ENCODE measurements at places on chromosomes 11 and 22.
A peak's percentile ranks its signal among the peaks of the same experiment; 100 is the strongest.

DNA sequence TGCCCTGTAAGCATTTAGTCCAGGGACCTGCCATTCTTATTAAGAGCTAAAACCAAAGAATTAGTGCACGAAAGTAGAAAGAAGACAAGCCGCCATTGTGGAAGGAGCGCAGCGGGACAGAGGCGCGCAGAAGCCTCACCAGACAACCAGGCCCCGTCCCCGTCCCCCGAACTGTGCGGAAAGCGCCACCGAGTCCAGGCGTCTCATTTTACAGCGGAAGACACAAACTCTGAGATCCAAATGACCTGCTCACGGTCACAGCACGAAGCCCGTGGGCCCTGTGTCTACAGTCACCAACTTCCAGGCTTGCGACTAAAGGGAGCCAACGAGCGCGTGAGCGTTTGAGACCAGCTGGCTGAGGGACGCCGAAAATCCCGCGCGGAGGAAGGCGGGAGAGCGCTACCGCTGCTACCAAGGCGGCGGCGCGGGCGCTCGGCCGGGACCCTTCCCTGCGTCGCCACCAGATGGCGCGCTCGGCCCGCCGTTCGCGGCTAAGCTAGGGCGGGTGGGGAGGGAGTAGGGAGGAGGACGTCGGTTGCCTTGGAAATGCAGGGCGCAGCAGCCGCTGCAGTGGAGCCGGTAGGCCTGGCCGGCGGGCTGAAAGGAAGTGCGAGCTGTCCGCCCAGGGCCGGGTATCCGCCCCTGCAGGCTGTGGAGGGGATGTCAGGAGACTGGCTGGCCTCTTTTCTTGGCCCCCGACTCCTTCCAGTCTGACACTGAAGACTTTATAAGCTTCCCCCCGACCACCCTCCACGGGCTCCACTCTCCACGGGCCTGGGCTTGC, 434 bp upstream of the CCDC83 start:
- DNase-seq = peak; percentile 95

DNA sequence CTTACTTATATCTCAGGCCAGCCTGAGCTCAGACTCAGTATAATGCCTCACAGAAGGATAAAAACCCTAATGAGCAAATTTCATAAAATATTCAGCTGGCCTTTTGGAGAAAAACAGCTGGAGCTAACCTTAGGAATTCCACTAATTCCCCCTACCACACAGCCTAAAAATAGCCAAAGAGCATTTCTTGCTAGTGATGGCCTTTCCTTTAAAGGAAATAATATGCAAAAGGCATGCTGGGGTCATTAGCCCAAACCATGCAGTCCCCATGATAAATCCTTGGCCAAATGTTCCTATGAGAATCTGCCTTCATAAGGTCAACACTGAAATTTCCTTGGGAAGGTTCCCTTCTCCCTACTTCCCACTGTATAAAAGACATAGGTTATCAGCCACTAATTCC, 38.2 kb downstream of the SYTL2 start:
- no peak for DNase-seq

- DNase-seq = no peak
Measured at GRCh38 chr22:36644333-36644757, 59.2 kb downstream of the CACNG2 start.

DNA sequence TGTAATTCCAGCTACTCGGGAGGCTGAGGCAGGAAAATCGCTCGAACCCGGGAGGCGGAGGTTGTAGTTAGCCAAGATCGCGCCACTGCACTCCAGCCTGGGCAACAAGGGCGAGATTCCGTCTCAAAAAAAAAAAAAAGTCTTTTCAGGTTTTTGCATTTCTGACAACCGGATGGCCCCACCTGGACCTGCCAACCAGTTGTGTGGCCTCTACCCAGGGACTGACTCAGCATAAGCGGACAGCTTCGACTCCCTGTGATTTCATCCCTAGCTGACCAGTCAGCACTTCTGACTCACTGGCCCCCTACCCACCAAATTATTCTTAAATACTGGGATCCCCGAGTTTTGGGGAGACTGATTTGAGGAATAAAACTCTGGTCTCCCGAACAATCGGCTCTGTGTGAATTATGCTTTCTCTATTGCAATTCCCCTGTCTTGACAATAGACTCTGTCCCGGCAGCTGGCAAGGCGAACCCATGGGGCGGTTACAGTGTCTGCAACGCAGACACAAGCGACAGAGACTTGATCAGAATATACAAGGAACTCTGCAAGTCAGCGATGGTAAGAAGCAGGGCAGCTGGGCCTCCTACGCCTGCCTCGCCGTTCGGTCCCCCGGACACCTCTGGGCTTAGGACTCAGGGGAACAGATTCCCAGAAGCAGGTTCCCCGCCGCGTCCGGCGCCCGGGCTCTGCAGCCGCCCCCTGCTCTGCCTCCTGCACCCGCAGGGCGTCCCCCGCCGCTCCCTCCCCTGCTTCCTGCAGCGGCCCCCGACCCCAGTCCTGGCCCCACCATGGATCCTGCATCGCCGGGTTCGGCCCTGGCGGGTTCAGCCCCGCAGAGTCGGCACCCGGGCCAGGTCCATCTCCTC, 741 bp upstream of the TALDO1 start:
- no peak for DNase-seq

DNA sequence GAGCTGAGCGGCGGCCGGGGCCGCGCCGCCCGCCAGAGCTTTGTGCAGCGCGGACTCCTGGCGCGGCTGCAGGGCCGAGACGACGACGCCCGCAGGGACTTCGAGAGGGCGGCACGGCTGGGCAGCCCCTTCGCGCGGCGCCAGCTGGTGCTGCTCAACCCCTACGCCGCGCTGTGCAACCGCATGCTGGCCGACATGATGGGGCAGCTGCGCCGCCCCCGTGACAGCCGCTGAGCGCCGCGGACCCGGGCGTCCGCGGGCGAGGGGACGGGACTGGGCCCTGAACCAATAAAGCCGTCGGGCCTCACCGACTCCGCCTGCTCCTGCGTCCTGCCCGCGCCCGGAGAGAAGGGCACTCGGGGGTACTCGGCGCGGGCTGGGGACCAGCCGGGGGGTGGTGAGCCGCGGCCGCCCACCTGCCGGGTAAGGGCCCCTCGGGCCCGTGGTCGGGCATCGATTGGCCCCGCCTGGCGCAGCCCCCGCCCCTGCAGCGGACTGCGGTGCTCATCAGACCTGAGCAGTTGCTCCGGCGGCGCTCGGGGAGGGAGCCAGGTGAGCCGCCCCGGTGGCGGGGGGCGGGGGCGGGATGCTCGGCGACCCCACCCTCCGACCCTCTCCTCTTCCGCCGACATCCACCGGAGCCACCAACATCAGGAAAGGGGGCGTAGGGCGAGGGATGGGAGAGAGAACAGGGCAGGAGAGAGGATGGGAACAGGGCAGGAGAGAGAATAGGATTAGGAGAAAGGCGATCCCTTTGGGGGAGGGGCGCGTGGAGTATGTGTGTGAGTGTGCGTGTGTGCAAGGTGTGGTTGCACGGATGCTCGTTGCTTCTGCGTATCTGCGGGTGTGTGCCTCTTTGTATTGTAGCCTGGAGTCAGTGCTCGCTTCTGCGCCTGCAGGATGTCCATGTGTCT, at the start of gene TMEM25:
Gene TMEM25, plus strand, starts transcription at position 510 of the 914 bp plus-strand sequence. CDS start 610 bp downstream, outside the sequence.
- peak; percentile 96 for DNase-seq

DNA sequence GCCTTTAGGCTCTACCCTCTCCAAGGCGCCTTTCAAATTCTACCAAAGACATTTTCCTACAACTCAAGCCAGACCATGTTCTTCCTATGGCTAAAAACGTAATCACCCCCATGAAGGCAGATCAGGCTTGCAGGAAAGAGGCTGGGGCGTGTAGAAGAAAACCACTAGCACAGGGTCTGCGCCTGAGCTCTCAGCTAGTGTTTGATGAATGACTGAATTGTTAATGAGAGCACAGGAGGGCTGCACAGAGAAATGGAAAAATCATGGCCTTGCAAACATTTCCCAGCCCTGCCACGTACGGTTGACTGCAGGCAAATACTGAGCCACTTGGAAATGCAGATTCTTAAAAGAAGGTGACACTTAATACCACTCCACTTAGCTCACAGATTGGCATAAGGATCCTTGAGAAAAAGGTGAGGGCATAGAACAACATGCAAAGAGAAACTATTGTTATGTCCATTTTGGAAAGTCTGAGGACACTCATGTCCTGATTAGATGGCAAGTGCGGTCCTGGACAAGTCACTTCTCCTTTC, 148.6 kb downstream of the NXPE2 start:
- DNase-seq = no peak

- no peak for DNase-seq
Measured at GRCh38 chr11:124109377-124109776, 5.9 kb upstream of the VWA5A start.

- DNase-seq = no peak
Measured at GRCh38 chr11:34044664-34045485, 6.7 kb upstream of the CAPRIN1 start.

GRCh38 chr11:126477535-126478305, 122.2 kb downstream of the ST3GAL4 start:
- DNase-seq = no peak

DNA sequence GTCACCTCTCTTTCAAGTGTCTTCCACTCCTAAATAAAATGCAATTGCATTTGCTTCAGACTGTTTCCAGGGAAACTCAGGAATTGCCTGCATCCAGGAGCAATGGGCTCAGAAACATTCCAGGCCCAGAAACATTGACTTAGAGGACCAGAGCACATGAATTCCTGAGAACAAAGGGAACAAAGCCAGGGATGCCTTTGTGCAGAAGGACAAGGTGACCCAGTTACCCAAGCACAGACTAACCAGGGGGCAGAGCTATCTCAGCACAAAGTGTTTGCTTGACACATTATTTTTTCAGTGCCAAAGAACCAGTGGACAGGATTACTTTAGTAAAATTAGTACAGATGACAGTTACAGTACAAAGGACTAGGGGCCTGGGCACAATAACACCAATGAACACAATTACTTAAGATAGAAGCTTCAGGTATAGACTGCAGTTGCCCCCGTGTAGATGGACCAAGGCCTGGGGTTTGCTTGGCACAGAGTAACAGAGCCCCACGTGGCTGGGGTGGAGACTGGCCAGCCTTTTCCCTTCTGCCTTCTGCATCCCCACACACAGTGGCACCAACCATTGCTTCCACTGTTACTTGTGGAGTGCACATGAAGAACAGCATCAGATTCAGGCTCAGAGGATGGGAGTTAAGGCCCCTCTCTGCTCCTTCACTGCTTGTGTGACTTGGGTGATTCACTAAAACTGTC, 500.8 kb downstream of the INSC start:
- DNase-seq = no peak

- DNase-seq = no peak
Measured at GRCh38 chr22:40415531-40416266, 45.3 kb downstream of the SGSM3 start.

- no peak for DNase-seq
Measured at GRCh38 chr11:58530236-58530635, 22.3 kb upstream of the OR5B21 start.

GRCh38 chr11:36311926-36312595, 16.0 kb downstream of the PRR5L start:
- no peak for DNase-seq

DNA sequence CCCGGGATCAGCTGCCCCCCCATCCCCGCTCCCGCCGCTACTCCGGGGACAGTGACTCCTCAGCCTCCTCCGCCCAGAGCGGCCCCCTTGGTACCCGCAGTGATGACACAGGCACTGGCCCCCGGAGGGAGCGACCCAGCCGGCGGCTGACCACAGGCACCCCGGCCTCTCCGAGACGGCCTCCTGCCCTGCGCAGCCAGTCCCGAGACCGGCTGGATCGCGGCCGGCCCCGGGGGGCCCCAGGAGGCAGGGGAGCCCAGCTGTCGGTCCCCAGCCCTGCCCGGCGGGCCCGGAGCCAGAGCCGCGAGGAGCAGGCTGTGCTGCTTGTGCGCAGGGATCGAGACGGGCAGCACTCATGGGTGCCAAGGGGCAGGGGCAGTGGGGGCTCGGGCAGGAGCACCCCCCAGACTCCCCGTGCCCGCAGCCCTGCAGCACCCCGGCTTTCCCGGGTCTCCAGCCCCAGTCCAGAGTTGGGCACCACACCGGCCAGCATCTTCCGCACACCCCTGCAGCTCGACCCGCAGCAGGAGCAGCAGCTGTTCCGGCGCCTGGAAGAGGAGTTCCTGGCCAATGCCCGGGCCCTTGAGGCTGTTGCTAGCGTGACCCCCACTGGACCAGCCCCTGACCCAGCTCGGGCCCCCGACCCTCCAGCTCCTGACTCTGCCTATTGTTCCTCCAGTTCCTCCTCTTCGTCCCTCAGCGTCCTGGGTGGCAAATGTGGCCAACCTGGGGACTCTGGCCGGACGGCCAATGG, 3.9 kb downstream of the RASL10A start:
- DNase-seq = peak; percentile 37

DNA sequence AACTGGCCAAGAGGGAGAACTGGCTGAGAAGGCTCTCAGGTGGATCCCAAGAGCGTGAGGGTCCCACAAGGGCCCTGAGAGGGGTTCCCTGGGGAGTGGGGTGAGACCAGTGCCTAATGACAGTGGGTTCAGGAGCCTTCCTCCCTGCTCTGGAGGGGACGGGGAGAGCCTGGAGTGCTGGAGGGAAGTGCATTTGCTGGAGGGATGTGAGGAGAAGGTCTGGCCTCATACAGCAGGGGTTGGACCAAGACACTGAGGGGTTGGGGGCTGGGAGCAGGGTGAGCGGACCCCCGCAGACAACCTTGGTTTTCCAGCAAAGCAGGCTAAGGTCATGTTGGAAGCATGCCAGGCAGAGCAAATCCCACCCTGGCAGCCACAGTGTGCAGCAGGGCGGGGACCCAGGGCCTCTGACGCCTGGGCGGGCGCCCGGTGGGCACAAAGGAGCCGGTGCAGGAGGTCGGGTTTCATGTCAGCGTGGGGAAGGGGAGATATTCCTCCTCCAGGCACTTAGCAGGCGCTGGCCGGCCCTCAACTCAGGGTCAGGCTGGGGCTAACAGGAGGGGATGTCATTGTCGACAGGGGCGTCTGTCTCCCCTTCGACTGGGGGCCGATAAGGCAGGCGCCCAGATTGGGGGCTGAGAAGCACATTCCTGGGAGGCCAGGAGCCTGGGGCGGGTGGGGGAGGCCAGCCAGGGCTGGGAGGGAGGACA, 3.1 kb upstream of the DERL3 start:
- DNase-seq = peak; percentile 49

DNA sequence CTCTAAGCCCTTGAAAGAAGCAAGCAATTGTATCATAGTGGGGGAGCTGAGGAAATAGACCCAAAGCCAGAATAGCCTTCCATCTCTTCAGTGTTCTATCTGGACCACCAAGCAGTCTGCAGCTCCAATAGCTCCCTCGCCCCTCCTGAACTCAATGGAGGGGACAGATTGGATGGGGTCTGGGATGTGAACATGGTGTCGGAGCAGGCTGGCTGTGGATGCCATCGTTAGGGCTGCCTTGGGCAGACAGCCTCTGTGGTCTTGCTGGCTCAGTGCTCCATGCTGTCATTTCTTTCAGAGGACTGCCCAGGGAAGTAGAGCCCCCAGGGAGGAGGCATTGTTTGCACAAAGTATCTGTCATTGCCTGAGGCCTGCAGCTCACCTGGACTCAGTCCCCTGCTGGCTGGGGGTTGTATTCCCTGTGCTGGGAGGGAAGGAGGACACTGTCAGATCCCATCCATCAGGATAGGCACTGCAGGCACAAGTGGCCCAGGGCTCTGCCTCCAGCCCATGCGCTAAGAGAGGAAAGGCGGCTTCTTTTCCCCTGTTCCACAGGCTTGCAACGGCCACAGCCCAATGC, 537.7 kb downstream of the BUD13 start:
- DNase-seq = no peak

DNA sequence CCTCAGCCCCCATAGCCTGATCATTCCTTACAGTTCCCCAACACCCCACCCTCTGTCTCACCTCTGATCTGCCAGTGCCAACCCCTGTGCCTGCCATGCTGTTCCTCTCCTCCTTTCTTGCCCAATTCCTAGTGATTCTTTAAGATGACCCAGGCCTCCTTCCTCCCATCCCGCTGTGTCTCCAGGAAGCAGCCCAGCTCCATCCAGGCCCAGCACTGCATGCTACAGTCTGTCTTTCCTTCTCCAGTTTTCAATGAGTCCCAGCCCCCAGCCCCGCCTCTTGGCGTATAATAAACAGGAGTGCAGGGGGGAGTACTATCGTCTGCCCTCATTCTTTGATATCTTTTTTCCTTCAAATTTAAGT, 12.3 kb downstream of the LTBP3 start:
- no peak for DNase-seq

All from SK-N-SH (cell line).